Stimulated activated CD8-positive, alpha-beta memory T cell treated with anti-CD3 and anti-CD28 coated beads, Interleukin-2, amount 100 ng/mL, for 1 hour (primary cell): ENCODE measurements at places on chromosomes 7 and 10.

GRCh38 chr10:69335063-69335587 is 56.8 kb downstream of the HK1 start:
- no peak for DNase-seq

- DNase-seq, result no peak
Observed at GRCh38 chr7:38506756-38507155, 124.4 kb downstream of the AMPH start.

DNA sequence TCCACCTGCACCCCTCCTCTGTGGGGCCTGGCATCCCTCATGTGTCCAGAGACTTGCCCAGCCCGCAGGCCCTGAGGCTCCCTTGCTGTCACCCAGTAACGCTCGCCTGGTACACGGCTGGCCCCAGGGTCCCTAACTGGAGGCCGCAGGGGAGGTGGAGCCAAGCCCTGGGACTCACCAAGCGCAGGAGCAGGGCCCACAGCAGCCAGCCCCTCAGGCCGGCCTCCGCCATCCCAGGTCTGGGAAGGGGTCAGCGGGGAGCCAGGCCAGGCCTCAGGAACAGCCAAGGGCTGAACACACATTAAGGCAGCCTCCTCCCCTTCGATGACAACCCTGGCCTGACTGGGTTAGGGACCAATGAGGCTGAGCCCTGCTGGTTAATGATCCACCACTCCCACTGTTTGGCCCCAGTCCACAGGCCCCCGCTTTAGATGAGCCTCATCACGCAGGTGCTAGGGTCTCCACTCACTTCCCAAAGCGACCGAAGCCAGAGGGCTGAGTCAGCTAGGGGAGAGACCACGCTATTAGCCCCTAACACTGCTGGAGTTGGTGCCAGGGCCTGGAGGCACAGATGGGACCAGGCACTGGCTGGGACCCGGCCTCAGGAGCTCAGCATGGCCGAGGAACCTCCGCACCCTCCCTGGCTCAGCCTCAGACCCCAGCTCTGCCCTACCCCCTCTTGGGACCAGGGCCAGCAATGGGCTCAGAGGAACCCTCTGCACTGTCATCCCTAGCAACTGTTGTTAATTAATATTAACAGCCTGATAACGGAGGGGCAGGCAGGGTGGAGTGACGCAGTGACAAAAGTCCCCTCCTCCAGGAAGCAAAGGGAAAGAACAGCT is at the start of gene NPC1L1:
TSS of gene NPC1L1 (minus strand) at position 303 of the 842 bp plus-strand sequence. CDS start at position 232, 71 bp downstream.
- no peak for DNase-seq

DNA sequence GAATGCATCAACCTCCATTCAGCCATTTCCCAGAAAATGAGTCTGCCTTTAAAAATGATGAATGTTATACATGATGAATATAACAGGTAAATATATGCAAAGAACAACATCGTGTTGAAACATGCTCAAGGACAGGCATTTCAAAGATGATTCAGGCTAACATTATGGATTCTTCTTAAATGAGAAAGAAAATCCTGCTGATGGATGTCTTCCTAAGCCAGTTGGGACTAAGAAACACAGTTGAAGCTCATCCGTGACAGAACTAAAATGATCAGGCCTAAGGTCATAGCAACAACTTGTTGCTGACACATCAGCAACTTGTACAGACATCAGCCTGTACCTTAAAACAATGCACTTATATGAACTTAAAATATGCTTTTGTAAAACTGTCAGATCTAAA is 267.9 kb downstream of the MAGI2 start:
- DNase-seq, result no peak

- no peak for DNase-seq
Observed at GRCh38 chr7:85226361-85227085, 39.7 kb upstream of the SEMA3D start.

- no peak for DNase-seq
Observed at GRCh38 chr10:106044503-106044902, 1120.0 kb downstream of the SORCS1 start.

GRCh38 chr7:132097550-132098134 is 478.6 kb downstream of the PLXNA4 start:
- no peak for DNase-seq

- no peak for DNase-seq
Observed at GRCh38 chr10:11865561-11865960, 42.4 kb downstream of the PROSER2 start.

- DNase-seq, result no peak
Observed at GRCh38 chr10:19970717-19971116, 154.5 kb downstream of the PLXDC2 start.

DNA sequence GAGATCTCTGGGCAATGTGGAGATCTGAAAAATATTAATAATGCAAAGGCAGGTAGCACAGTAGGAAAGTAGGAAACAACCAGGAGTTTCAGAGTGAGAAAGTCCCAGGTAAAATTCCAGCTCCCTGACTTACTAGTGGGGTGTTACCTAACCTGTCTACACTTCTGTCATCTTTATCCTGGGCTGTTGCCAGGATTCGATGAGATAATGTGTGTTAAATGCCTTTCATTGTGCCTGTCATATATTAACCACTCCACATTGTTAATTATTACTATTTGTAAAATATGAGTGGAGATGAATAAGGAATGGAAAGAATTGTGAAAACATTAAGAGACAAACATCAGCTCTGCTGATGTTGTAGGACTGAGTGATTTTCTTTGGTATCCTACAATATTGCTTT is 50.0 kb upstream of the FRMD4A start:
- no peak for DNase-seq

DNA sequence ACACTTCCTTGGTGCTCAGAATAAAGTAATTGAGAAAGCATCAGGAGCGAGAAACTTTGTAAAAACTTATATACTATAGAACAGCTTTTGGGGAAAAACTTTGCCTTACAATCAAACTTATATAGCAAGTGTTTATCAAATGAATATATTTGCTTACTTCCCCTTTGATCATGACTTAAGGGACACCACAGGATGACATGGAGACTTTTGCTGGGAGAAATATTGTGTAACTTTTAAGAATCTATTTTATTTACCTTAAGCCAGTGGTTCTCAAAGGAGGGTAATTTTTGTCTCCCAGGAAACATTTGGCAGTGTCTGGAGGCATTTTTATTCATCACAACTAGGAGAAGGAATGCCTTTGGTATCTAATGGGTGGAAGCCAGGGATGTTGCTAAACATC is 173.8 kb upstream of the HABP2 start:
- DNase-seq, result no peak

- DNase-seq, result no peak
Observed at GRCh38 chr10:614790-615582, 74.5 kb downstream of the DIP2C start.

- DNase-seq, result no peak
Observed at GRCh38 chr7:95578299-95578855, 17.9 kb downstream of the PDK4 start.

- DNase-seq, result no peak
Observed at GRCh38 chr10:11667756-11668155, 56.3 kb upstream of the USP6NL start.

- DNase-seq, result no peak
Observed at GRCh38 chr7:36563706-36564327, 160.5 kb downstream of the AOAH start.

DNA sequence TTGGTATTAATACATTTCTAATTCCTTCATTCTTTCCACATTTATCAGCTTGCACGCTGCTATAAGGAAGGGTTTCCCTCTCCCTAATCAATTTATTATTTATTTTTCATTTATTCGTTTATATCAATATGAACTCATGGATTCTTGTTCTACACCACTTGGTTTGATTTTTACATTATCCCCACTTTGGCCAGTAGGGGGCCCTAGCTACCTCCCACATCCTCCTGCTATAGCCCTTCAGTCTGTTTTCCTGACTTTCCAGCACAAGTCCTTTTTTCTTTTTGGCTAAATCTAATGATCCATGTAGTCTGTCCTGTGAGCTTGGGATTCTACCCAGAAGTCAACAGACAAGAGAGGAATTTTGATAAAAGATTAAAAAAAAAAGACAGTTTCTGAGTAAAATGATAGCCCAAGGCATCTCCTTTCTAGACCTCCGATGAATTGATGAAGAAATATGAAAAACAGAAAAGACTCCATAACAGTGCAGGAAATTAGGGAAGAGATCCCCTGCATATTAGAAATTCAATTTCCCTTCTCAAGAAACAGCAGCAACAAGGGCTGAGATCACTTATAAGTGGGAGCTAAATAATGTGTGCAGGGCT is 47.7 kb downstream of the LYZL2 start:
- no peak for DNase-seq
